ENCODE measurements at places on chromosomes 1 and 21.

GRCh38 chr1:167472752-167473521 lies 45.4 kb downstream of the CD247 start:
- peak; percentile 60 for DNase-seq

DNA sequence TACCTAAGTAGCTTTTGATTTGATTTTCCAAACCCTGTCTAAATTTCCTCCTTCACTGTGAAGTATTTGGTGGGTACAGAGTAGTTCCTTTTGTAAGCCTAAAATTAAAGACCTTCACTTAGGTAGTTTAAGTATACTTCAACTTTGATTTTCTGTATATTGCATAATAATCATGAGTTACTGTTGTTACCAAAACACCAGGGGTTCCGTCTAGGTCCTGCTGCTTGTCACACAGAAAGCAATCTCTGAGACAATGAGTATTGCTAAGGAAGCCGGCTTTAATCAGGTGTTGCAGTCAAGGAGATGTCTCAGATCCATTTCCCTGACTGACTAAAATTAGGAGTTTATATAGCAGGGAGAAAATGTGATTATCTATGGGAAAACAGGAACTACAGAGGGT lies 15.3 kb downstream of the RPS6KC1 start:
- no peak for DNase-seq

DNA sequence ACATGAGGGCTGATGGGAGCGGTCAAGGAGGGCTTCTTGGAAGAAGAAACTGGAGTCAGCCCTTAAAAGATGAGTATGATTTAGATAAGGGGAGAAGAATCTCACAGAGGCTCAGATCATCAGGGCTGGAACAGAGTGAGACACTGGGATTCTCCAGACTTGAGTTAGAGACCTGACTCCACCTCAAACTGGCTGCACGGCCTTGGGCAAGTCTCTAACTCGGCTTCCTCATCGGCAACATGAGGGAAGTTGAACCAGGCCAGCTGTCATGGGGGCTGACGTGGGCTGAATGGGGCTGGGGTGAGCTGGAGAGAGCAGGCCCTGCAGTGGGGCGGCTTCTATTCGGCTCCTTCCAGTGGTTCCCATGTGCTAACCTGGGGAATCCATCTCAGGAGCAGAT lies 2.5 kb downstream of the C1QC start:
- no peak for DNase-seq

DNA sequence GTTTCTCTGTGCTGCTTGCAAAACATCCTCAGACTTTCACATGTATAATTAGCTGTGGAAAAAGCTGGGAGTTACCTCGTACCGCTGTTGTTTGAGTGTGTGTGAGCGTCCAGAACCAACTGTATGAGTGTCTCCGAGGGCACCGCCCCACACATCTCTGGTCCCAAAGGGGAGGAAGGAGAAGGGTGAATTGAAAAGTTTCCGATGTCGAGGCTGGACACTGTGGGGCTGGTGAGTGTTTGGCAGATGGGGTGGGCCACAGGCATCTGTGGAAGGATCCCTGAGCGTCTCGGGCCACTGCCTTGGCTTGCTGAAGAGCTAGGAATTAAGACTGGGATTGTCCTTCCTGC lies 1.2 kb downstream of the ATP2B4 start:
- peak; percentile 29 for DNase-seq

GRCh38 chr1:205495237-205495823 lies 9.1 kb upstream of the CDK18 start:
- DNase-seq = no peak

GRCh38 chr1:67679691-67680090 lies 5.3 kb upstream of the GADD45A start:
- DNase-seq = no peak

- no peak for DNase-seq
Measured at GRCh38 chr1:82628887-82629286, 828.2 kb downstream of the ADGRL2 start.

- DNase-seq = no peak
Measured at GRCh38 chr1:26608895-26609294, 79.3 kb downstream of the RPS6KA1 start.

DNA sequence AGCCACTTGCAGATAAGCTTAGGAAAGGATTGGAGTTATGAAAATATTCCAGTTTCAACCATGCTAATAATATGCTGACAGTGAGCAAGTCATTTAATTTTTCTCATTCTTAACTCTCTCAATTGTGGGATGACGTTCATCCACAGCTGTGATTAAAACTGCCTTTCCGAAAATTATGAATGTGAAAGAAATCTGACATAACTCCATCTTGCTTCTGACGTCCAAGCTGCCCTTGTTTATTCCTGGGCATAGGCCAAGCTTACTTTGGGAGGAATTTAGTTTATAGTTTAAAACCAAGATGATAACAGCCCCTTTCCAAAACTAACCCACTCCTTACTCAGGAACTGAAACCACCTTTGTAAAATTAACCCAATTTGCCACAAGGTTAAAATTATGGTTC lies 11.0 kb upstream of the RGS18 start:
- no peak for DNase-seq

DNA sequence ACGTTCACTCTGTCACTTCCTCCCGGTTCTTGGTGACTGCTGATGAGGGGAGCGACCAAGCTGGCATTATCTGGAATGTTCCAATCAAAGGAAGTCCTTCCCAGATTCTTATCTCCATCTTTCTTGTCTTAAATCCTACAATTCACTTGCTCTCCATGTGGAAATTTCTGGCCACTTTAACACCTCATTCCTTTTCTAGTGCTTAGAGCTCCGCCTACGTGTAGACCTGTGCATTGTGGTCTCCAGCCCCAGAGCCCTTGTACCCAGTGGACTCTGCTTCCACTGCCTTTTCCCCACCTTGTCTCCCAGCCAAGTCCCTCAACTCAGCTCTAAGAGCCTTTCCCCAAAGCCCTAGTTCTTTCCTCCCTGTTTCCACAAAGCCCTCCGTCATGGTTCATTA lies 12.2 kb upstream of the KLHDC7A start:
- no peak for DNase-seq

DNA sequence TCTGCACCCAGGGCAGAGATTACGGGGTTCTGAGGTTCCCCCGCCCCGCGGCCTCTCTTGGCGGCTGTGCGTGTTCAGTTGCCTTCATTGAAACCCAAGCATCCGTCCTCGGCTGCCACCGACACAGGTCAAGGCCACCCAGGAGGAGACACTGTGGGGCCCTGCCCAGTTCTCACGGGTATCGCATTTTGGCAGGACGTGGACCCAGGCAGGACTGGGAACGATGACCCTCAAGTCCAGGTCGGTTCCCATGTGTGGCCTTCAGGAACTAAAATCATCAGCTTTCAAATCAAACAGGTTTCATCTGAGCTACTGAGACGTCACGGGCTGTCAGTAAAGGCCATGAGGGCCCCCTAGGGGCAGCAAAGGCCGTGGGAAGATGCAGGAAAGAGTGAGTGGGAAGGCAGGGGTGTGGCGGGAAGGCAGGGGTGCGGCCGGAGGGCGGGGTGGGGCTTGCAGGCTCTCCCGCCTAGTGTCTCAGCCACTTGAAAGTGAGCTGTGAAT lies 7.0 kb upstream of the C1orf174 start:
- peak; percentile 57 for DNase-seq

- no peak for DNase-seq
Measured at GRCh38 chr1:218573925-218574324, 228.8 kb downstream of the TGFB2 start.

DNA sequence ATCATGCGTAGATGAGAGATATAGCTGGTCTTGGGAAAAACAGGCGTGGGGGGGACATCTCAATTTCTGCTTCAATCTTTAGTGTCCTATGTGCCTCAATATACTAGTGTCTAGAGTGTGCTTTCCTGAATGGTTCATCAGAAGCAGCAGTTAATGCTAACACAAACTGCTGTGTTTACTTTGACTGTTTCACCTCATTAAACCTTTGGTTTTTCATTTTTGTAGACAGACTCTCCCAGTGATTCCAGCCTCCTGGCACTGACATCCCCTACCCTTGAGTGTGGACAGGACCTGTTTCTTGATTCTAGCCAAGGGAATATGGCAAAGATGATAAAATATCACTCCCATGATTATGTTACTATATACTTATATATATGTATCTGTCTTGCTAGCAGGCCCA lies 37.6 kb downstream of the ZYG11A start:
- DNase-seq = no peak

- DNase-seq = no peak
Measured at GRCh38 chr21:36966821-36967768, 626 bp upstream of the HLCS start.

DNA sequence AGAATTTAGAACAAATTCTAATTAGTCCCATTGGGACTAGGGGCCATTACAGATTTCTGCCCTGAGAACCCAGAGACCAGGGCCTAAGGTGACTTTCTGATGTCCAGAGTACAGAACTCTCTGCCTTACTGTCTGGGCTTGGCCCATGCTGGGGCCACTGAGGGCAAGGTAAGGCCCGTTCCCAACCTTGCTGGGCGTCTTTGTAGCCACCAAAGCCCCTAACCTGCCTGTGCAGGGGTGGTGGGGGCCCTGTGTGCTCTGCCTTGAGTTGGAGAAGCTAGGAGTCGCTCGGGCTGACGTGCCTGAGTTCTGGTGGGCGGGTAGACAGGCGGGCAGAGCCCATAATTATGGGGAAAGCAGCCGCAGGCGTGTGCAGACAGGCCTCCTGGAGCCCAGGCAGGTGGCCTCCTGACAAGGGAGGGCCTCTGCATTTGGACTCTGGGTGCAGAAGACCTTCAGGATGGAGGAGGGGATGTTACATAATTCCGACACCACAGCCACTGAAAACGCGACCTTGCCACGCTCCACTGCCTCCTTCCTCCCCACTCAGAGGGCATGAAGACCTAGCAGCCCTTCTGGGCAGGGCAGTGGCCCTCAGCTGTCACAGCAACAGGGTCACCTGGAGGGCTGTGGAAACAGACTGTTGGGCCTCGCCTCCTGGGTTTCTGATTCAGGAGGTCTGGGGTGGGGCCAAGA lies 239.9 kb upstream of the TMEM51 start:
- no peak for DNase-seq

GRCh38 chr1:64515427-64515826 lies 45.5 kb downstream of the CACHD1 start:
- no peak for DNase-seq

DNA sequence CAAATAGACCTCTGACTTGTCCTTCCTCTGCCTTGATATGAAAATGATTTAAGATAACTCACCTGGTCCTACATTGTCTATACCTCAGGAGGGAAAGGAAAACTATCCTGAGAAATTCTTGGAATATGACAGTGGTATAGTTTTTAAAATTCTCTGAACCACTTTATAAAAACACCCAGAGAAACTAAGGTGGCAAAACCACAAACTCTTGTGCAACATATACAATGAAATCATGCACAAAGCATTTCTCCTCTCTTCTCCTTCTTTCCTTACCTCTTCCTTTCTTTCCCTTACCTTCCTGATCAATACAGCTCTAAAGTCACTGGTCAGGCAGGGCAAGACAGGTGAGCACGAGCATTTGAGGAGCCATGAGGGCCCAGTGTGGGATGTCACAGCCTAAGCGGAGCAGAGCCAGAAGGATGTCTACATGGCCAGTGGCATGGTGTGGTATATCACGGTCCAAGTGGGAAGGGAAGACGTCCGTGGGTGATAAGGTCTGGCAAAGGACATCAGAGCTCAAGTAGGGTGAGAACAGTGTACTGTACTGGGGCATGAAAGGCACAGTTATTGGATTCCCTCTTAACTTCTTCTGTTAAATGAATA lies 543.3 kb downstream of the DPYD start:
- no peak for DNase-seq

DNA sequence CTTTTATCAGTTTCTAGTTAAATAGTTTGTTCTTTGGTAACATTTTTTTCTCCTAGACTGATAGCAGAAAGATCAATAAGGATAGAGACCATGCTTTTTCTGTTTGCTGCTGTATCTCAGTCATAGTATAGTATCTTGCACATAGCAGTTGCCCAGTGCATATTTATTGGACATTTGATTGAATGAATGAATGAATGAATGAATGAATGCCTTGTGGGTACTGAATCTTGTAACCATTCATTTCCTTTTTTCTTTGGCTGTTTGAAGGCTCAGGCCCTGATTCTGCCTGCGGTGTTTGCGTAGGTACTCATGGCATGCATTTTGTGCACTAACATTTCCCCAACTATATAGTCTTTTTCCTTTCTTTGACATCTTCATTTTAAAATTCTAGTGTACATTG lies 83.9 kb downstream of the ST3GAL3 start:
- DNase-seq = no peak

DNA sequence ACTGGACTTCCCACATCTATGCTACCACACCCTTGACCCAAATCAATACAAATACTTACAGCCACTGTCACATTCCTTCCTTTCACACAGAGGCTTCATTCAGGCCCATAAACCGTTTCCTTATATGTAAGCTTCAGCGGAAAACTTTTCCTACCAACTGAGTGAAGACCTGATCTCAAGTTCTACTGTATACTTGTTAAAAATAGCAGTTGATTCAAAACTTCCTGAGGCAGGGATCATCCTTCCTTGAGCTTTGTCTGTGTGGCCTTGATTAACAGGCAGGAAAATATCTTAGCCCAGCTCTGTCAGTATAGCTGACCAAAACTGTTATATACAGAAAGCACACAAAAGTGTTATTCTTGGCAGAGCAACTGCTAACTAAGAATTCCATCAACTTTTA lies 42.7 kb downstream of the DENND2C start:
- DNase-seq = no peak

- no peak for DNase-seq
Measured at GRCh38 chr1:199226163-199226562, 587.3 kb downstream of the PTPRC start.

GRCh38 chr1:15245593-15246360 lies 1.2 kb upstream of the FHAD1 start:
- no peak for DNase-seq

All from activated naive CD8-positive, alpha-beta T cell treated with anti-CD3 and anti-CD28 coated beads, Interleukin-2, amount 50 U/mL, for 24 hours (primary cell).